Activated naive CD8-positive, alpha-beta T cell treated with anti-CD3 and anti-CD28 coated beads, Interleukin-2, amount 50 U/mL, for 16 hours (primary cell): ENCODE measurements at places on chromosomes 6 and 20.

DNA sequence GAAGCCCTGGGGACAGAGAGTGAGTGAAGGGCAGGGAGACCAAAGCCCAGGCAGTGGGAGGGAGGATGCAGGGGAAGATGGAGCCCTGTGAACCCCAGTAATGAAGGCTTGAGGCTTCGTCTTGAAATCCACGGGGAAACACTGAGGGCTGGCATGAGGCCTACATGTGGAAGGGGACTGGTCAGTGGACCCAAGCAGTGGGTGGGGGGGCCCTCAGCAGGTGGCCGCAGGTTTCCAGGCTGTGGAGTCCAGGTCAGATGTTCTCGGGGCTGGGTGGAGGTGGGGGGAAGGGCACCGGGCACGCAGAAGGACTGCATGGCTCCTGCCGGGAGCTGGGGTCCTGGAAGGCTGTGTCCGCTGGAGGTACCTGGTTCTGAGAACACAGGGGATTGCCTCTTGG, 2.7 kb upstream of the CD93 start:
- no peak for DNase-seq

DNA sequence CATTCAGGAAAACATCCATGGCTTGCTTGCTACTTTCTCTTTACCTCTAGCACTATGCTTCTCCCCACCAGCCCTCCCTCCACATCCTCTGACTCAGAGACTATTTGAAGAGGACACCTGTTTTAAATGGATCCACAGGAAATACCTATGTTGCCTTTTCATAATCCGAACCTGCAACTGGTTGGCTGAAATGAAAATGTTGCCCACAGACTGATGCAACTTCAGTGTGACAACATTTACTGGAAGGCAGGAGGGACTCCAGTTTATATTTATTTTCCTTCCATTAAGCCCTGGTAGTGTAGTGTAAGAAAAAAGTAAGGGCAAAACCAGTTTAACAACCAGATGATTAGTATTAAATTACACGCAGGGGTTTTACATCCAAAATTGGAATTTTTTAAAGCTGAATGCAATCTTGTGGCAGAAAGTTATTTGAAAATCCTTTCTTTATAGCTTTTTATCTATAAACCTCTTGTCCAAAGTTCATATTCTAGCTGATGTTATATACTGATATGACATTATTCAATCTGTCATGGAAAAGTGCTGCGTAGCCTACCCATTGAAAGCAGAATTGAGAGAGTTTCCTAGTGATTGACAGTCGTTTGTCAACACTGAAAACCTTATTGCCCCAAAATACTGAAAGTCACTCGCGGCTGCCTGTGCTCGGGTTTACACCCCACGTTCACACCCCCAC, 881 bp upstream of the AIG1 start:
- no peak for DNase-seq

DNA sequence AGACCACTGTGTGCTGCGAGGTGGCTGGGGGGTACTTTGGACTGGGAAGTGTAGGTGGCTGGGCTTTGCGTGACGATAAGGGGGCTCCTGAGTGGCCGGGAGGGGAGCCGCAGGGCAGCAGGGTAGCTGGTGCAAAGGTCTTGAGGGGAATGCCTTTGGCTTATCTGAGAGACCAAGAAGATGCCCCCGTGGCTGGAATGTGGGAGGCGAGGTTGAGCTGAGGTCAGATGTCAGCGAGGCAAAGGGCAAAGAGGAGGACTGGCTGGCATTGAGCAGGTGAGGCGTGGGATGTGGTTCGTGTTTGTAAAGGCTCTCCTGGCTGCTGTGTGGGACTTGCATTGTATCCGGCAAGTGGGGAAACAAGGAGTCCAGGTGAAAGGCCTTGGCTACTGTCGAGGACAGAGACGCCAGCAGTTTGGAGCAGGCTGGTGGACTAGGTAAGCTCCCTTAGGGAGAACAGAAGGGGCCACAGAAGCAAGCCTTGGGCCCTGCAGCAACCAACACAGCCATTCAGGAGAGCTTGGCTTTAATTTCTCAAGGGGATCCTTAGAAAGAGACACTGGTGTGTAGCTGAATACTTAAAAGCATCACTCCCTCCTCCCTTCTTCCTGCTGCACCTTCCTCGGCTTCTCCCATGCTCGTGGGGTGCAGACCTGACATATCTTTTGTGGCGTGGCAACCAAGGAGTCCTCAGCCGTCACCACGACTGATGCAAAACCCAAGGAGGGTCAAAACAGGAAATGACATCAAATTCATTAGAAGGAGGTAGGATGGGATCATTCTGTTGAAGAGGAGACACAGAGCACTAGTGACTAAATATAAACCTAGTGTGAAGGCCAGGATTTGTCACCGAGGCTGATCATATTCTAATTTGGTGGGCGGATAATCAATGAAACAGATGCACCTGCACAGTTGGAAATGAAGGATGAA, 53.5 kb upstream of the ERVFRD-1 start:
- DNase-seq = no peak

GRCh38 chr6:26233649-26234420, 131.2 kb upstream of the BTN3A2 start:
- DNase-seq = no peak

GRCh38 chr6:112983713-112984261, 636.7 kb downstream of the RFPL4B start:
- no peak for DNase-seq

DNA sequence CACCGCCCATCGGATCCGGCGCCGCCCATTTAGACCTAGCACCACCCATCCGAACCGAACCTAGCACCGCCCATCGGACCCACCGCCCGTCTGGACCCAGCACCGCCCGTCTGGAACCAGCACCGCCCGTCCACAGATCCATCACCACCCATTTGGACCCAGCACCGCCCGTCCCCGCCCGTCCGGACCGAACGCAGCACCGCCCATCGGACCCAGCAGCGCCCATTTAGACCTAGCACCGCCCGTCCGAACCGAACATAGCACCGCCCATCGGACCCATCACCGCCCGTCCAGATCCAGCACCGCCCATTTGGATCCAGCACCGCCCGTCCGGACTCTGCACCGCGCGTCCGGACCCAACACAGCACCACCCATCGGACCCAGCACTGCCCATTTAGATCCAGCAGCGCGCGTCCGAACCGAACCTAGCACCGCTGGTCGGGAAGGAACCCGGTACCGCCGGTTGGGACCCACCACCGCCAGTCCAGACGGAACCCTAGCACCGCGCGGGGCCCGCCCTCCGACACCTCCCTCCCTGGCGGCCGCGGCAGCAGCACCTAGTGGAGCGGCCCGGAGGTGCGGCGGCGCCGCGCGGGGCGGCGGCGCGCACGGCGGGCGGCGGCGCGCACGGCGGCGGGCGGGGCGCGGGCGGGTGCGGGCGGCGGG, 348 bp upstream of the AFDN start:
- no peak for DNase-seq

DNA sequence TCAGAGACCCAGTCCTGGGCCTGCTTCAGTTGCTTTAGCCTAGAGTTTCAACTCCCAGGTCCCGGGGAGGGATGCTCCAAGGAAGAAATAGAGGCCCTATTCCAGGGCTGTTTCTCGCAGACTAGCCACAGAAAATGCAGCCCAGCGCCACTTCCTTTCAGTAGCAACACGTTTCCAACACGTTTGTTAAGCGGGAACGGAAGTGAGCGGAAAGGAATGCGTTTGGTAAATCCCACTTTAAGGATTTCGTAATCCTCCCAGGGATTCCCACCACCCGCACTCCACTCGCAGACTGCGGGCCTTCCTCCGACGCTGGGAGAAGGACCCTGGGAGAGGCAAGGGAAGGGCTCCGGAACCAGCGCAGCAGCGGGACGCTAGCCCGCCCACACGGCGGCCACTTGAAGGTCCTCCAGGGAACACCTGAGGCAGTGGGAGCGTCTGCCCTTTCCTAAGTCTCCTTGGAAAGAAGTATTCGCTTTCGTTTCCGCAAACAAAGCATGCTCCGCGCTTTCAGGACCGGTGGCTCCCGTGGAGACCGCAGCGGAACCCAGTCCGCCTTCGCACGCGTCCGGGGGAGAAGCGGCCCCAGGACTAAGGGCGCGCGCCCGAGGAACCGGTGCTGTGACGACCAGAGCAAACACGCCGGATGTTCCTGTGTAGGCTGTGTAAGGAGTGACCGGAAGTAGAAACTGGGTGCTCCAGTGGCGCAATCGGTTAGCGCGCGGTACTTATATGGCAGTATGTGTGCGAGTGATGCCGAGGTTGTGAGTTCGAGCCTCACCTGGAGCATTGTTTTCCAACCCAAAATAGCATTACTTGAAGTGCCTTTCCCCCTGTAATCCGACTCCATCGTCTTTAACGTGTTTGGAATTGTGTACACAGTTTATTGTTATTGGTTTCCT, 227.6 kb upstream of the PRSS16 start:
- no peak for DNase-seq
